ENCODE measurements at places on chromosomes 5 and 9.

- DNase-seq: no peak
Observed at GRCh38 chr5:160071916-160072315, 47.3 kb downstream of the PWWP2A start.

DNA sequence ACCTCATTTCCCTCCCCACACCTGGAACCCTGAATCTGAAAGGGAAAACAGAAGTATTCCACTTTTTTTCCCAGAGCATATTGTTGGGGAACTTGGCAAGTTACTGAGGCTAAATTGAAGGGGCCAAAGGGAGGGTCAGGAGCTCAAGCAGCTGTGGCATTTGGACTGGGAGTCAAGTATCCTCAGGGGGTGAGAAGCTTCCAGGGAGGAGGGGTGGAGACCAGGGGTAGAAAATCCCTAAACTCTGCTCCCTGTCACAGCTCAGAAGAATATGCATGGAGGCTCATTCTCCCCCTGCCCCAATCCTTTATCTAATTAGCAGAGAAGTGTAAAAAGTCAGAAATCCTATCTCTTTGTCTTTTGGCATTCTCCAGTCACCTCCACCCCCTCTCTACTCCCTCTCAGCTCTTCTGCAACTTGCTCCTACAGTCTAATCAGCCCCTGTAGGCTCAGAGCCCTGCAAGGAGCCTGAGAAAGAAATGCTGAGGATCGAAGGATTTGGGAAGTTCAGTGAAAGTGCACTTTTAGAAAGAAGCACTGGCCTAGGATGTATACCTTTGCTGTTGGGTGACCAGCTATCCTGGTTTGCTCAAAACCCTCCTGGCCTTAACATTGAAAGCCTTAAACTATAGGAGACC, 5.7 kb upstream of the WNT8A start:
- DNase-seq: no peak

GRCh38 chr9:35923927-35924763, 14.9 kb downstream of the SPAAR start:
- DNase-seq: no peak

DNA sequence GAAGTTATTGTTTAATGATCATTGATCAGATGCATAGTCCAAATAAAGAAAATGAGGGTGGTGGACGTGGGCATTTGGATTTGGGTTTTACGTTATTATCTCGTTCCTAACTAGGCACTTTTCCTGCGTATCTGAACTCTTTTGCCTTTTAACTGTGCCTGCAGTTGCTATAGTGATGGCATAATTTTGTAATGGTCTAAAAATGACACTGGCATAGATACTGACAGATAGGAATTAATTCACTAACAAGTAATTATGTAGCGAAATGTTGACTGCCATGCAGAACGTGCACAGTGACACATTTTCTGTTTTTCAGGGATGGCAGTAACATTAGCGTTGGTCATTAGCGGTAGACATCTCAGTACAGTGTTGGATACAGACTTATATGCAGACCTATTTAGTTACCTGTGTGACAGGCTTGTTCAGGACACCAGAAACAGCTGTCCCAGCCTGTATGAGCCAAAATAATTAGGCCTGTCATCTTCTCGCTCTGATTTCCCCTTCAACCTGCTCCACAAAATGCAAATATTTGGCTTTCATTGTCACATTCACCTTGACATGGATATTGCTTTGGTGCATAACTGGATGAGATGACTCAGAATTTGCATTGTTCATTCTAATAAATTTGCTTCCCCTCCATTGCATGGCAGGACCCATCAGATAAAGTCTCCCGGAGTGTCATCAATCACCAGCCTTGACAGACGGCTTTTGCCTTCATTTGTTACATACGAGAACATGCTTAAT, 413.3 kb upstream of the IRX1 start:
- no peak for DNase-seq

DNA sequence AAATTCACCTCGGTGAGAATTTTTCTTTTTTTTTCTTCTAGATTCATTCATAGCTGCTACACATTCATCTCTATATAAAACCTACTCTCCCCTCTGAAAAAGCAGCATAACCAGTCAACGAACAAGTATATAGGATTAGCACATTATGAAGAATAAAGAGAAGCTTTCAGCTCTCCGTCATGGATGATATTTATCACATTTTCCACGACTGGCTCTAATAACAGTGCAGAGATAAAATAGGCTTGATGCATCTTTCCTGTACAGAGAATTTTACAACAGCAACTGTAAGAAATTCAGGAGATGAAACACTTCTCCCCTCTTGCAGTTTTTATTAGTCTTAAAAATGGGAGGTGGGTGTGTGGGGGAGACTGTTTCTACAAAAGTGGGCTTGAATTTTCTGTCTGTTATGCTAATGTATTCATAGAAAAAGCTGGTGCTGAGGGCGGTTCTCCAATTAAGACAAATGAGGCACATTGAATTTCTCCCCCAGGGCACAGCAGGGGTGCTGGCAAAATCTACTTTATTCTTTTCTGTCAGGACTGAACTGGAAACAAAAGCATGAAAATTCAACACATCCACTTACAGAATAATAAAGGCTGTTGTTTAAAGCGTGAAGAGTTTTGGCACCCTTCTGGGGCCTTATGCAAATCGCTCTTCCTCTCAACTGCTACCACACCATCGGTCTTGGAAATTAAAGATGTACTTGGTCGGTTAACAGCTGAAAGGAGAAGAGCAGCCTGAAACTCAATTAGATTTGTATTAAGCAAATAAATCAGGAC, 233.9 kb upstream of the ZNF608 start:
- no peak for DNase-seq

- no peak for DNase-seq
Observed at GRCh38 chr5:67395790-67396418, 199.3 kb upstream of the CD180 start.

GRCh38 chr5:40402007-40402364, 277.7 kb upstream of the PTGER4 start:
- DNase-seq: peak; percentile 78

GRCh38 chr5:16492398-16493140, 27.0 kb upstream of the ZNF622 start:
- no peak for DNase-seq

- no peak for DNase-seq
Observed at GRCh38 chr5:74028406-74028805, 402.4 kb downstream of the ARHGEF28 start.

- DNase-seq: no peak
Observed at GRCh38 chr9:136558373-136558772, 12.5 kb upstream of the NOTCH1 start.

DNA sequence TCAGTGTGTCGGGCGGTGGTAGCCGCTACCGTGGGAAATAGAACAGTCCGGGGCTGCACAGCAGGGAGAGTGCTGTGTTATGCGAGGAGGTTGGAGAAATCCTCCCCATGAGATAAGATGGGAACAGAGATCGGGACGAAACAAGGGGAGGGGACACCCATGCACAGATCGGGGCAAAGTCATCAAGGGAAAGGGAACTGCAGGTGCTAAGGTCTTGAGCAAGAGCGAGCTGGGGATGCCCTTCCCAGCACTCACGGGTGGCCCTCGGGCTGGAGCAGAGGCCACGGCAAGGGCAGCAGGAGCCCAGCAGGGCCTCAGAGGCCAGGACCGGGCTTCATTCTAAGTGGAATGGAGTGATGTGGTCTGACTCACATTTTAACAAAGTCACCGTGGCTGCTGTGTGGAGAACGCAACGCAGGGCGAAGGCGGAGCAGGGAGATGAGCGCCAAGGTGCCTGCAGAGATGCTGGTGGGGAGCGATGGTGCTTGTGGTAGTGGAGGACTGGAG, 7.7 kb downstream of the IL13 start:
- DNase-seq: no peak

GRCh38 chr9:122785269-122785668, 3.5 kb upstream of the OR5C1 start:
- DNase-seq: no peak

- DNase-seq: no peak
Observed at GRCh38 chr5:532521-533242, 8.4 kb upstream of the SLC9A3 start.

DNA sequence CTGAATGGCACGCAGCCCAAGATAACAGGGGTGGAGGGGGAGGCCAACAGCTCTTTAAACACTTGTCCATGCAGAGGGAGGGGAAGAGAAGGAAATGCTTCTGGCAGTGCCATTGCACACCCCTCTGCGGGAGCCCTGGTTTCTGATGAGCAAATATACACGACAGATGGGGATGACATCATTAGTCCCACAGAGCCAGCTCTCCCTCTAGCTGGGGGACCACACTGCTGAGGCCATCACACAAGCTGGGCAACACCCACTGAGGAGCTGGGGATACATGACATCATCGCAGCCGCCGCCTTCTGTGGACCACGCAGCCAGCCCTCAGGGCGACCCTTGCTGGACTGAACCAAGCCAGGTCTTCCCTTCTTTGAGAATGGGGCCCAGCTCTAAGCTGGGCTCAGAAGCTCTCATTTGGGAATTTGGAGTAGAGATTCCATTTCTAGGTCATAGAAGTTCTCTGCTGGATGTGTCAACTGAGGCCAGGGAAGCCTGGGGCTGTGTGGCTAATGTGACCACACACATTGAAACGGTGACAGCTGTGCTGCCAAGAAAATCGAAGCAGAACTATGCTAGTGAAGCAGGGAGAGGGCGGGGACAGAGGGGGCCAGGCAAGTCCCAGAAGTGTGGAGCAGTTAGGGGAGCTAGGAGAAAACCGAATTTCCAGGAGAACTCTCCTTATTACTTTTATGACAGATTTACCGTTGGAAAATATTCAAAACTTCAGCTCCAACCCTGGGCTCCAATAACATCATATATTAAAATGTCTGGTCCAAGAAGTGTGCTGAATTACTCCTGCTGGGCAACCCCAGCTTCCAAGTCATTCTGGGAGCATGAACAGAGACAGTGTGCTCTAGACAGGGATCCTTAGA, 79.5 kb downstream of the PRRT1B start:
- no peak for DNase-seq

GRCh38 chr5:133664422-133664821, 52.1 kb upstream of the FSTL4 start:
- DNase-seq: no peak

- DNase-seq: no peak
Observed at GRCh38 chr9:114117996-114118830, 19.1 kb upstream of the KIF12 start.
